ENCODE measurements at places on chromosomes 7 and 10.
A peak's percentile ranks its signal among the peaks of the same experiment; 100 is the strongest.

GRCh38 chr10:19869370-19869769 is 53.1 kb downstream of the PLXDC2 start:
- H3K4me1 ChIP-seq, result no peaks in the 10 kb centered on the region
- H3K27ac ChIP-seq, result no peak overlapping the region
- H3K27me3 ChIP-seq, result no peaks in the 10 kb centered on the region
- H3K4me3 ChIP-seq, result no peak overlapping the region
- H3K36me3 ChIP-seq, result no peaks in the 10 kb centered on the region

- no peak overlapping the region for H3K4me3 ChIP-seq
- H3K4me1 ChIP-seq, result peaks cover 8% of the 10 kb centered on the region
Measured at GRCh38 chr10:102200751-102201640, 25.1 kb upstream of the ELOVL3 start.

- peak; percentile 55 for DNase-seq
- H3K4me3 ChIP-seq, result no peak overlapping the region
- H3K27me3 ChIP-seq, result no peaks in the 10 kb centered on the region
- no peaks in the 10 kb centered on the region for H3K36me3 ChIP-seq
Measured at GRCh38 chr7:30027065-30027456, 559 bp upstream of the FKBP14 start.

DNA sequence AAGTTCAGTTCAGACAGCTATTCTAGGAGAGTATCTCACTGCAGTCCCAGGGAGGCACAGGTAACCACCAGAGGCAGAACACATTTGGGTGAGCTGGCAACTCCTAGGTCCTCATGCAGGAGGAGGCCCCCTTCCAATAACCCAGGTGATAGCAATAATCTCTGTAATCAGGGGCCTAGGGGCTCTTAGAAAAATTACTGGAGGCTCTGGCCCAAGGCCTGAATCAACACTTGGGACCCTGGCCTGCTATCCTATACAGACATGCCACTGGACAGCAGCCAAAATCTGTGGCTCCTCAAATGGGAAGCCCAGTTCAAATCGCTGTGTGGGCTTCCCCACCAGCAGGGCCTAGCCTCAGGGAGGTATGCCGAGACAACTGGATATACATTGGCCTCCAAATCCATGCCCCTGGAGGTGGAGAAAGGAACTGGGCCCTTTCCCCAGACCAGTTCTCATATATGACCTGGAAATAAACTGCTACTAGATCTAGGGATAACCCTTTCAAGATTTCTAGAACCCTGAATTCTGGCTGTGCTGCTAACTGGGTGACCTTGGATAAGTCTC is 1.6 kb downstream of the AVPI1 start:
- H3K27ac ChIP-seq, result no peak overlapping the region
- no peak overlapping the region for H3K4me3 ChIP-seq
- H3K36me3 ChIP-seq, result no peaks in the 10 kb centered on the region

DNA sequence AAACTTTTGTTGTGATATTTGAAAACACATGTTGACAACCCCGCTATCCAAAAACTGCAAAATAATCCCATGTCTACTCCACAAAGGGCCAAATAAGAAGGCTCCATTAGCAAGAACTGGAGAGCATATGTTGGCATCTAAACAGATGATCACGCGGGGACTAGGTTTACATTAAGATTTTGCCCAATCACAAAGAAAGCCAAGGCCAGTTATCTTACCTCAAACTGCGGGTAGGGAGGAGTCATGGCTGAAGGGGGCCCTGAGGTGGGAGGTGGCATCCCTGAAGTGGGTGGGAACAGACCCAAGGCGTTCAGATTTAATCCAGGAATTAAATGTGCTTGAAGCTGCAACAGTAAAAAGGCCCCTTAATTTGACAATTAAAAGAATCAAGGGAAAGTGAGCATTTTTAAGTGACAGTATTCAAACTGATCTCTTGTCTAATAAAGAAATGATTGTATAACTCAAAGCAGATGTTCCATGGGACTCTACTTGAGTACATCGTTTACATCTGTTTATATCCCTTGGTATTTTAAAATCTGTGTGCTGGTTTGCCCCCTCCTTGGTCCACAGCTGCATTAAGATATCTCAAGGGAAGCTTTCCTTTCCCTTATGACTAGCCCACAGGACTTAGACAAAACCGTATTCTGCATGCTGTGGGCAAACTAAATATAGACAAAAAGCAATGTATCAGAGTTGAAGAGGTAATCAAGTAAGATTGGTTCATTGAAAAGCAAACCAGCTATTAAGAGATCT is 42.9 kb downstream of the MALSU1 start:
- no peak overlapping the region for H3K4me3 ChIP-seq
- no peak for DNase-seq
- H3K27me3 ChIP-seq, result no peaks in the 10 kb centered on the region
- no peaks in the 10 kb centered on the region for H3K36me3 ChIP-seq
- peaks cover 19% of the 10 kb centered on the region for H3K4me1 ChIP-seq

DNA sequence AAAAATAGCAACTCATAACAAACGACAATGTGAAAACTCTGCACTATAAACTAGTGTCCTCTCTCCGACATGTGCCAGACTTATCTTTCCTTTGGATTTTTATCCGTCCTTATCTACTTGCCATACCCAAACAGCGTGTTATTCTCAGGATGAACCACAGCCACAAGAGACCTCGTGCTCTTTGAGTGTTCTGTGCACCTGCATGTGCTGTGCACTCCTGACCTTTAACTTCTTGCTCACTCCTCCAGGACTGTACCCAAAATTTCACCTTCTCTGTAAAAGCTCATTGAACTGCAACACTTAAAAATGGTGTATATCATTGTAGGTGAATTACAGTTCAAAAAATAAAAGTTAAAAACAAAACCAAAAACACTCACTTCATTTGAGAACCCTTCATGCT is 58.0 kb upstream of the SLC35G1 start:
- H3K27me3 ChIP-seq, result no peaks in the 10 kb centered on the region
- no peak overlapping the region for H3K27ac ChIP-seq
- no peaks in the 10 kb centered on the region for H3K4me1 ChIP-seq
- H3K4me3 ChIP-seq, result no peak overlapping the region

DNA sequence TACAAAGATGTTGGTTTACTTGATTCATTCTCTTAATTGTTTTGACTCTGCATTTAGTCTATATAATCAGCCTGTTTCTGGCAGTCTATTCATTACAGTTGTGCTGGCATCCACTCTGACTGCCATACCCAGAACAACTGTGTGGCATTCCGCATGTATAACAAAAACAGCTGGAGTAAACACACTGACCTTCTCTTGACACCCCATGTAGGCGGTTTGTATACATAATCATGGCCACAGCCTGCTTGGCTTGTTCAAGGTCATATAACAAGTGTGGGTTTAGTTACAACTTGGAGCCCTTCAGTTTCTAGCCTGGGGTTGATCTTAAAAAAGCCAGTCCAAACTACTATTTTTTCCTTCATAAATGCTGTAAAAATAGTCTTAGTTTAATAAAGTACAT is 70.9 kb downstream of the MBL2 start:
- H3K4me1 ChIP-seq, result no peaks in the 10 kb centered on the region
- DNase-seq, result no peak
- H3K4me3 ChIP-seq, result no peak overlapping the region
- H3K27ac ChIP-seq, result no peak overlapping the region

DNA sequence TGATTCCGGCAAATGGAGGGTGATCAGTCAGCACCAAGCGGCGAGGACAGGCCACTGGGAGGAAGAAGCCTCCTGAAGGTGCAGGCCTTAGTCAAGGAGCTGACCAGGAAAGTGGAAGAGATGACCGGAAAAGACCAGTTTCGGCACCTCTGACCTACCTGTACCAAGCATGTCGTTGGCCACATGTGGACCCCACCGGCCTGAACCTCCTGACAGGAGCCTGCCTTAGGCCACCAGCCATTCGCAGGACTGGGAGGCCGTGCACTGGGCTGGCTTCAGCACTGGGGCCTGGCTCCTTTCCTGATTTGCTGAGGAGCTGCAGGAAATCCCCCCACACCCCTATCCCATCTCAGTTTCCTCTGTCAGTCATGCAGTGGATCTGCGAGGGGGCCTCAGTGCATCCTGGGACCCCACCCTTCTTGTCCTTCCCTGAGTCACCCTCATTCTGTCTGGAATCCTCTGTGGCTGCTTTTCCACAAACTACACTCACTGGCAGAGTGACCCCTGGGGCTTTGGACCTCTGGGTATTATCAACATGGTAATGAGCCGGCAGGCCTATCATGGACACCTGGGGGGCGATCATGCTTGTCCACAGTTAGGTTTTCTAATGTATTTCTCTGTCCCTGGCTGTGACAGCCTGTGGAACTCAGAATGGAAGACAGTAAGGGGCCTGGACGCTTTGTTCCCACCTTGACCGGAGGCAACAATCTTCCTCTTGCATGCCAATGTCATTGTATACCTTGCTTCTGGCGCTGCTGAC is 33.0 kb downstream of the RAMP3 start:
- peaks cover 3% of the 10 kb centered on the region for H3K4me1 ChIP-seq
- no peak for DNase-seq
- H3K27me3 ChIP-seq, result no peaks in the 10 kb centered on the region
- no peak overlapping the region for H3K27ac ChIP-seq

DNA sequence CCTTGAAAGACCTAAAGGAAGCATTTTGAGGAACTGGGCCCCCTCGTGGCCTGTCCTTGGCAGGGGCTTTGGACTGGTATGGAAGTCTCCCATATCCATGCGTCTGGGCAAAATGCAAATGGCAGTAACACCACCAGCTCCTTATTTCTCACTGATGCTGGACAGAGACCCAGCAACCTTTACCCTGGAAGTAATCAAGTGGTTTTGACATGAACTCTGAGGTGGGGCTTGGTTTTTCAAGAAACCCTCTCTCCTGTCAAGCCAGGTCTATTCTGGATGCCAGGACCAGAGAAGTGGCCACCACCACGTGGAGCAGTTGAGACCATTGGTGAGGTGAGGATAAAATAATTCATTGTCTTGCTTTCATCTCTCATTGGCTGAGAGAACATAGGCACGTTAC is 84.4 kb downstream of the OTUD1 start:
- no peaks in the 10 kb centered on the region for H3K36me3 ChIP-seq
- H3K27ac ChIP-seq, result no peak overlapping the region
- H3K4me3 ChIP-seq, result no peak overlapping the region
- H3K27me3 ChIP-seq, result no peaks in the 10 kb centered on the region
- no peak for DNase-seq

DNA sequence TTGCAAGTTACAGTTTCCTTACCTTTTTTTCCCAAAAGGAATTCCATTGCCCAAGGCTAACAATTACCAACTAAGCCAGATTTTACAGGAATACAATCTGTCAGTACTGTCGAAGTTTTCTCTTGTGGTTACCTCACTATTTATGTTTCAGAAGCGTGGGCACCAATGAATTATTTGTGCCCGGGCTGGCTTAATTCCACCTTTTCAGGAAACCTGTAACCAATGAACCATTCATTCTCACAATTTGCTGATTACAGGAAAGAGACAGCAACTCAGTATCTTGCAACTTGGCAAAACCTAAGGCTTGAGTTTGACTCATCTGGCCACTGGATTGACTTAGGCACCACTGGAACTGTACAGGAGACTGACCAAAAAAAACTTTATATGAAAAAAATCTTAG is 485.6 kb downstream of the INHBA start:
- no peak overlapping the region for H3K4me3 ChIP-seq
- DNase-seq, result no peak
- H3K36me3 ChIP-seq, result no peaks in the 10 kb centered on the region
- peaks cover 3% of the 10 kb centered on the region for H3K27me3 ChIP-seq

DNA sequence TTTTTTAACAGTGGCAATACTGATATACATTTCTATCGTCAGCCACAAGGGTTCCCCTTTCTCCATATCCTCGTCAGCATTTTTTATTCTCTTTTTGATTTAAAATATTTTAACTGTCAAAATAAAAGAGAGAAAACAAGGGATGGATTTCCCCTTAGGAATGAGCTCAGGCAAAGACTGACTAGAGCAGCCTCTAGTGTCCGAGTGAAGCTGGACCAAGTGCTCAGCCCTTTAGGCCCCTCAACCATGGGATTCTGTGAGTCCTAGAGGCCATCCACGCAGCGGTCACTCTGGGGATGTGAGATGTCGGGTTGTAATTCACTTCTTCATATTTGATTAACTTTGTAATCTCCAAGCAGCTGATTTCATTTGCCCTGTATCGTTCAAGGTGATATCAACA is 137.4 kb upstream of the RNF32 start:
- peaks cover 8% of the 10 kb centered on the region for H3K27me3 ChIP-seq
- DNase-seq, result no peak
- no peak overlapping the region for H3K4me3 ChIP-seq
- no peaks in the 10 kb centered on the region for H3K4me1 ChIP-seq

- no peaks in the 10 kb centered on the region for H3K27me3 ChIP-seq
- H3K4me3 ChIP-seq, result peak overlapping the region; percentile 40
- peaks cover 5% of the 10 kb centered on the region for H3K36me3 ChIP-seq
- peaks cover 89% of the 10 kb centered on the region for H3K4me1 ChIP-seq
Measured at GRCh38 chr10:114520453-114520852, 116.2 kb upstream of the AFAP1L2 start.

GRCh38 chr10:44193166-44193565 is 191.7 kb downstream of the CXCL12 start:
- no peaks in the 10 kb centered on the region for H3K4me1 ChIP-seq
- no peak overlapping the region for H3K27ac ChIP-seq
- H3K27me3 ChIP-seq, result no peaks in the 10 kb centered on the region
- no peak overlapping the region for H3K4me3 ChIP-seq
- H3K36me3 ChIP-seq, result no peaks in the 10 kb centered on the region

DNA sequence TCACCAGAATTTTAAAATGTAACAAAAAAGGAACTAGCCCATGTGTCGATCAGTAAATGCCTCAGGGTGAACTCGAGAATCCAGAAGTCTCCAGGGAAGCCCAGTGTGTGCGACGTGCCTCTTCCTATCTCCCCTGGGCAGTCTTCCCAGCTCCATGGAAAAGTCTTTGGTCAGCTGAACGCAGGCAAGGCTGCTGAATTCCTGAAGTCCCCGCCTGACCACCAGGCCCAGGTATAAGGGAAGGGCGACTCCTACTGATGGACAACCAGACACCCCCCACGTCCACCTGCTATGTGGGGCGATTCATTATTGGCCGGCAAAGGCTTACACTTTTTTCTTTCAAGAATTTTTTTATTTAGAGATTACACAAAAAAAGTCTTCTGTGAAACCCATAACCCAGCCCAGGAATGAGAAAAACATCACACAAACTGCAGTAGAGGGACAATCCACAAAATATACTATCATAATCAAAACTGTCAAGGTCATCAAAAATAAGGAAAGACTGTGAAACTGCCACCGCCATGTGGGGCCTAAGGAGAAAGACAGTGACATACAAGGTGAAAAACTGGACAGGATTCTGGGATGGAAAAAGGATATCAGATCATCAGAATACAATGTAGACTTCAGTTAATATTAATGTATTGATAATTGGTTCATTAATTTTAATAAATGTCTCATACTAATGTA is 93.5 kb downstream of the CTBP2 start:
- no peak overlapping the region for H3K4me3 ChIP-seq
- H3K4me1 ChIP-seq, result peaks cover 15% of the 10 kb centered on the region
- peaks cover 5% of the 10 kb centered on the region for H3K27me3 ChIP-seq
- no peak for DNase-seq

GRCh38 chr7:130945411-130945811 is 211.4 kb upstream of the KLF14 start:
- peaks cover 82% of the 10 kb centered on the region for H3K4me1 ChIP-seq
- peak overlapping the region; percentile 87 for H3K27ac ChIP-seq
- DNase-seq, result no peak
- peaks cover 72% of the 10 kb centered on the region for H3K36me3 ChIP-seq

GRCh38 chr7:106731187-106731586 is 70.2 kb upstream of the CCDC71L start:
- no peaks in the 10 kb centered on the region for H3K36me3 ChIP-seq
- no peak for DNase-seq
- H3K27ac ChIP-seq, result peak overlapping the region; percentile 31

All from activated naive CD4-positive, alpha-beta T cell treated with anti-CD3 and anti-CD28 coated beads for 36 hours (primary cell).